Sigmoid colon (tissue), 7 donors: ENCODE measurements at places on chromosomes 12 and 14. TPM values are rescaled to one million over a fixed set of nuclear protein-coding genes. Genes with fewer than 3 reads are reported as not detected.

- no peak for DNase-seq
These were observed 25.5 kb upstream of the RASSF8 start for GRCh38 chr12:25932971-25933370.

- DNase-seq, result no peak
These were observed 162.4 kb downstream of the CAND1 start for GRCh38 chr12:67431411-67432020.

DNA sequence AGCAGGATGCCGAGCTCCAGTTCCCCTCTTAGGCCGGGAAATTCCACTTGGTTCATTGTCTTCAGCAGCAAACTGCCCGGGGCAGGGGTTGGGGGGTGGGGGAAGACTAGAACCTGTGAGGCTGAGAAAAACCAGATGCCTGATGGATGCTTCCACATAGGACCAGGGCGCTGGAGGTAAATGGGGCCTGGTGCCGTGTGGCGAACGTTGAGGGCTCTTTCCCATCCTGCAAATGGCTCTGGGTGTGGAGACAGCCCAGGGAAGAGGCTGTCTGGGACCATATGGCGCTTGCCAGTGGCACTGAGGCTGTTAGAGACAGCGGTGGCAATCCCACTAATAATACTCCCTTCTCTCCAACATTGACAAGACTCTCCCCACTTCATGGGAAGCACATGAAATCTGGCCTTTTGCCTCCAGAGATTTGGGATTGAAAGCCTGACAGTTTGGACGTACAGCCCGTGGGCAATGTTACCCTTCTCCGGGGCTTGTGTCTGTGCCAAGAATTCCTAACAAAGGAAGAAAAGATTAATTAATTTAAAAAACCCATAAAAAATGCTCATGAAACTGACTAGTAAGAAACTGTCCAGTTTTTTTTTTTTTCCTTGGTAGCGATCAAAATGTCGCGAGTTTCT, 44.5 kb downstream of the MAP1LC3B2 start:
- DNase-seq, result no peak

GRCh38 chr14:52835122-52835903, 43.9 kb upstream of the GNPNAT1 start:
- DNase-seq, result no peak

The PPP1R1A gene
- 48.9 TPM for total RNA-seq

GRCh38 chr12:95277139-95277538, 59.5 kb downstream of the VEZT start:
- no peak for DNase-seq

The DDN gene
- not detected for total RNA-seq

DNA sequence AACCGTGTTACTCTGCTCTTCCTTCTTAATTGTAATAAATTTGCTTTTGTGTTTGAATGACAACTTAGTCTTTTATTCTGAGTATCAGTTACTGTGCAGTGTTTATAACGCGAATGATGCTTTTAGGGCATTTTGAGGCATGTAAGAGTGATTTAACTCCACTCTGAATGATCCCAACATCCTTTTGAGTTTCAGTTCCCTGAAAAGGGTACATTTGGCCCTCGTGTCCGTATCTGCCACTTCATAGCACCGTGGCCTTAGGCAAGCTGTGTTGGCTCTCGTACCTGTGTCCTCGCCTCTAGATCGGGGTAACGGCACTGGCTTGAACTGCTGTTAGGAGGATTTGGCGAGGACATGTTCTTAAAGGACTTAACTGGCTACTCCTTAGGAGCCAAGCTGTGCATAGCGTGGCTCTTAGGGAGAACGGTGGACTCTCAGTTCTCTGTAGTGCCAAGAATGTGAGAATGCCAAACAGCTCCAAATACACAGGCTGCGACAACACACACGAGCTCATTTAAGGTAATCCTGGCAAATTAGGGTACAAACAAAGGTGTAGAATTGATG, 92.0 kb downstream of the PPP2R5C start:
- DNase-seq, result no peak

DNA sequence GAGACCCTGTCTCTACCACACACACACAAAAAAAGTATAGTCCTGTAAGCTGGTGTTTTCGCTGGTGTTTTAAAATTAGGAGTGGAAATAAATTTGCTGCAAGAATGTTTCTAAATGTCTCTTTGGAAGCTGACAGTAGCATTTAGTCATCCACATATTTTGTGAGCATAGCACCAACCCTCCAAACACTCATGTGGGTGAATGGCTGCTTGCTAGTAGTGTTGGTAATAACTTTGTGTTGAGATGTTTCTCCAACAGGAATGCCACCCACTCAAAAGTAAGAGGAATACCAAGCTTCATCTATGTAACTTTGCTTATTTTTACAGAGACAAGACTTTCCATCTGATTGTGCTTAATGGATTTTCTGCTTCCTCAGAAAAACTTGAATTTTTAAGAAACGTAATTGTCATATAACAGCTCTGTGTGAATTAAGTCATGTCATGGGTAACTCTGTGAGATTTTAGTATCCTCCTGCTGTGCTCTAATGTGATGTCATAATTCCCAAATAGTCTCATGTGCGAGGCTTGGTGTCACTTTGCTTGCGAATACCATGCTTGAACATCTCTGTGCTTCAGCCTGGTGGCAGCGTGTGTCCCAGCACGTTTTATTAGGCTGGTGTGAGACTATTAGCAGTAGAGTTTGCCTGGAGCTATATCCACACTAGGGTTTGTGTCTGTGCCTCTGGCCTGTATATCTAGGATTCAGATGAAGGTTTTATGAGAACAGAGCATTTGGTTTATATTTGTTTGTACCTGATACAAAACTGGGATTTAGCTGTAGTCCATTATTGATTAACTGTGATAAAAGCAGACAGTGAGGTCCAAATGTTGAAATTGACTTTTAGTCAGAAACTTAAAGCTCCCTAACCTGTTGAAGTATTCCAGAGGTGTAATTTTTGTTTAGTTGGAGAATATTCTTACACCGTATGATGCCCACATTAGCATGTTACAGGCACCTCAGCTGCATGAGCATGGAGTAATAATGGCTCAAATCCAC, 80.5 kb downstream of the FBXW8 start:
- DNase-seq, result no peak

DNA sequence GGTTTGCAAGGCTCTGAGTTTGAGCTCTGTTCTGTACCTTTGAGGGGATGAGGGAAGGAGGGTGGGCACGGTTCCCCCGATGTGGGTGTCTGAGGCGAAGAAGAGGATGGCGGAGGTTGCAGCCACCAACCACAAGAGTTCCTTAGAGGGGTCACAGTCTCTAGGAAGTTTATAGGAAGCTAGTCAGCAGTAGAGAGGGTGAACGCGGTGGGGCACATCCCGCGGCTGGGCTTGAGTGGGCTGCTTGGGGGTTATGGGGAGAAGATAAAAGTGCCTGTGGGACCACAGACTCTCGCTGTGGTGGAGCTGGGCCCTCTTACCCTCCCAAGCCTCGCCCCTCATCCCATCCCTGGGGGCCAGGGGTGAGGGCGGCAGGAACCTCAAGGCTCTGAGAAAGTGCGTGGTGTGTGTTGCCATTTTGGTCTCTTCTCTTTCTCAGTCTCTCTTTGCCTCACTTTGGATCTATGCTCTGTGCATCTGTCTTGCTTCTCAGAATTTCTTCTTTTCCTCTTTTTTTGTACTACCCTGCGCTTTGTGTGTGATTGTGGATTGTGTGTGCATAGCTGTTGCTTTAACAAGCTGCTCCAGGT, 2.7 kb downstream of the CD4 start:
- DNase-seq, result no peak

GRCh38 chr14:103734081-103734888, 18.7 kb downstream of the ZFYVE21 start:
- DNase-seq, result peak; percentile 59

The TDRD9 gene
- total RNA-seq, result 4.6 TPM

DNA sequence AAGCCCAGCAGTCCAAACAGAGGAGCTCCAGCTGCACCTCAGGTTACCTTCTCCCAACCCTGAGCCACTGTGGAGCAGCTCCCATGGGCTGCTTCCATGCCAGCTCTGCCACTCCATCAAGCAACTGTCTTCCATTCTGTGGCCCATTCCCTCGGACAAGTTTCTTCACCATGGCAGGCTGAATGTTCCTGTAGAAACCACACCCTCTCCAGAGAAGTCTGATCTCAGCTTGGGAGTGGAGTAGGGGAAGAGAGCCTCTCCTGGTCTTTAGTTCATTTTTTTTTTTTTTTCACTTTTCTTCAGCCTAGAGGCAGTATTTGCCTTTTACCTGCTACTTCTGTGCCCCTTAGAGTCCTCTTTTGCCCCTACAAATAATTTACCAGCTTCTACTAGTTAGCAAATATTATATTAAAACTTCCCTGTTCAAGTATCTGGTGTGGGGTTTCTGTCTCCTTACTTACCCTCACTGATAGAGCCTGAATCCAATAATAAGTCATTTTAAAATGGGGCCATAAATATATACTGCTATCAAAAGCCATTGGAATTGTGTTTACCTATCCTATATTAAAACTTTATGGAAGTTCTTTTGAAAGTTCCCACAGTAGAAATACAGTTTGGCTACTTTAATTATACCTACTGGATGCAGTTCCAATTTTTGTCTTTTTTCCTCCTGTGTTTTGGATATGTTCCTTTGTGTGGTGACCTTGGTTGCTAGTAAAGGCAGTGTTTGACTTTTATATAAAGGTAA, 11.7 kb upstream of the SLC17A8 start:
- no peak for DNase-seq

The LBHD2 gene
- not detected for total RNA-seq

GRCh38 chr12:46160101-46160980, 108.5 kb downstream of the SLC38A1 start:
- peak; percentile 70 for DNase-seq

GRCh38 chr12:10395390-10395998, 5.7 kb upstream of the KLRK1 start:
- peak; percentile 71 for DNase-seq

GRCh38 chr12:60137513-60137912, 541.7 kb downstream of the SLC16A7 start:
- DNase-seq, result no peak

The GYS2 gene
- total RNA-seq, result not detected

DNA sequence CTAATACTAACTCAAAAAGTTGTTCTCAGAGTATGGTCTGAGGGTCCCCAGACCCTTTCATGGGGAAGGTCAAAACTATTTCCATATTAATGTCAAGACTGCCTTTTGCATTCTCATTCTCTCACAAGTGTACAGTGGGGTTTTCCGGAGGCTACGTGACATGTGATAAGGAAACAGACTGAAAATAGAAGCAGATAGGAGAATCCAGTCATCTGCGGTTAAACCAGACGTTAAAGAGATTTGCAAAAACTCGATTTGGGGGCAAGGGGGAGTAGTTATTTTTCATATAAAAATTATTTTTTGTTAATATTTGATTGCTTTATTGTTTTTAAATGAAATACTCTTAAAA, 1.0 kb upstream of the NAP1L1 start:
- DNase-seq, result no peak

- peak; percentile 70 for DNase-seq
These were observed 15.6 kb downstream of the SMUG1 start for GRCh38 chr12:54173066-54173726.

DNA sequence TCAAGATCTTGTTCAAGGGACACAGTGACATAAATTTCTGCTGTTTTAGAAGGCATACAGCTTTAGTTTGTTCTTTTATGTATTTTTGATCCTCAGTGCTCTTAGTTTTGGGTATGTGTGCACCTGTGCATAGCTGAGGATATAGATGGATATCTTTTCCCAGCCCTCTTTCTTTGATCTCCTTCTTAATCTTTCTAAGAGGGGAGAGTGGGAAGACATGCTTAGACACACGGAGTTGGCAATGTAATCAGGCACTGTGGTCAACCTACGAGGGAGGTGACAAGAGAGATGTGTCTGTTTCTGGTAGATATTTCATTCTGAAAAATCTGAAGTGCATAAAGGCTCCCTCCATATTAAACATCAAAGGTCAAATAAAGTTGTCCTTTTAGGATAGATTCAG, 340.6 kb downstream of the TMEM132D start:
- no peak for DNase-seq

DNA sequence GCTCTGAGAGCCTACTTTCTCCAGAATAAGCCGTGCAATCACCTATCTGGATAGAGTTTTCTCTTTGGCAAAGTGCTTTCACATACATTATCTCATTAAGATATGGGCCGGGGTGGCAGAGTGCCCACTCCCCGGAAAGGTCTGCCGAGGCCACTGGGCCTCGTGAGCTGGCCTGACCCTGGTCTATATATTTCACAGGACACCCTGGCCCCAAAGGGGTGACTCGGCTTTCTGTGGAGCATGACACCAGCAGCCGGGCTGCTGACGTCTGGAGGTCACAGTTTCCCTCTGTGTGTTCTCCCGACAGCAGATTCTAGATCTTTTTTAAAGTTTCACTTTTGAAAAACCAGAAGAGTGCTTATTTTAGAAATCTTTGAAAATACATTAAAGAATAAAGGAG, 27.9 kb upstream of the ATP2A2 start:
- DNase-seq, result peak; percentile 79

DNA sequence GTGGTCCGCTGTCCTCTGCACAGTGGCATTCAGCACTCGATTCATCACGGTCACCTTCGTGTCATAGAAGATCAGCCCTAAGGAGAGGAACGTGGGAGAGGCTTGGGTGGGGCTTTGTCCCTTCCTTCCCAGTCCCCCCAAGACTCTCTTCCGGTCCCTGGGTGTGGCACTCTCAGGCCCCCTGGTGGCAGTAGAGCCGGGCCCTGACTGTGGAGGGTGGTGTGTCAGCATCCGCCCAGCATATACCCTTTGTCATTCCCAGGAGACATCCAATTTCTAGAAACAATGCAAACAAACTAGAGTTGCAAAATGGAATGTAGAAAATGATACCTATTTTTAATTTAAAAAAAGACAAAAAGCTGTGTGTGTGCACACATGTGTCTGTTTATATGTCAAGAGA, 45.0 kb downstream of the TRAFD1 start:
- no peak for DNase-seq

DNA sequence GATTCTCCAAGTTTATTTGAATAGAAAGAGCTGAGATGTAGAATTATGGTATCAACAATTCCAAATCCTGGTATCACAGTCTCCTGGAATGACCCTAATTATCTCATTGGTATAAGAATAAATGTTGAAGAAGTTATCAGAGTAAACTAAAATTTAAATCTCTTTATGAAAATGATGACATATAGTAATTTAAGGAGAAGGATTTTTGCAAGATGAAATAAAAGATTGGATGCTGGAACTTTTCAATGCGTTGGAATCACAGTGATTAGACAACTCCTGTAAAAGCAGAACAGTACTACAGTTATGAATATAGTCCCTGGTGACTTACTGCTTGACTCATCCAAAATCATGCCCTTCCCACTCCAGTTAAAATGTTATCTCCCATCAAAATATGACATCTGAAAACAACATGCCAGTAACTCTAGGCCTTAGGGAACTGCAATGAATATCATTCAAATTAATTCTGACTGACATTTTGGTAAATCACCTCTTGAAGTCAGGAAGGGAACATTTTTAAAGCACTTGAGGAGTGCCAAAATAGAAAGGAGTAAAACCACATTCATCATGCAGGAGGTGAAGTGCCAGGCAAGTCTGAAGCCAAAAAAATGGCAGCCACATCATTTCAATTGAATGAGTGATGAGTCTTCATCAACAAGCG, 197.8 kb upstream of the PRKD1 start:
- DNase-seq, result no peak

DNA sequence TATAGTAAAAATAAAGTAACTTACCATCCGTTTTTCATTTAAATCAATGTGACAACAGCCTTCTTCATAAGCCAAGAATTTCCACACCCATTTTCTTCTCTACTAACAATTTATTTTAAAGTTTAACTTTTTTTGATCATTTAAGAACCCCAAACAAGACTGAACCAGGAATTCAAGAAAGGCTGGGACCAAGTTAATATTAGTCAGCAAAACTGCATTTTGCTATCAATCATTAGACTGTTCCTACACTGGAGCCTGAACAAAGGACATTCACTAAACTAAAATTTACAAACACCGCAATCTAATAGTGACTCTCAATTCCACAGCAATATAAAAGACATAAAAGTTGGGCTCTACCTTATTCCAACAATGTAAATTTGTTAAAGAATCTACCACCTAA, 73.6 kb downstream of the OSBPL8 start:
- DNase-seq, result no peak
